ENCODE measurements at places on chromosomes 5 and 9.

- DNase-seq: no peak
Measured at GRCh38 chr5:56763182-56763581, 52.2 kb upstream of the MAP3K1 start.

DNA sequence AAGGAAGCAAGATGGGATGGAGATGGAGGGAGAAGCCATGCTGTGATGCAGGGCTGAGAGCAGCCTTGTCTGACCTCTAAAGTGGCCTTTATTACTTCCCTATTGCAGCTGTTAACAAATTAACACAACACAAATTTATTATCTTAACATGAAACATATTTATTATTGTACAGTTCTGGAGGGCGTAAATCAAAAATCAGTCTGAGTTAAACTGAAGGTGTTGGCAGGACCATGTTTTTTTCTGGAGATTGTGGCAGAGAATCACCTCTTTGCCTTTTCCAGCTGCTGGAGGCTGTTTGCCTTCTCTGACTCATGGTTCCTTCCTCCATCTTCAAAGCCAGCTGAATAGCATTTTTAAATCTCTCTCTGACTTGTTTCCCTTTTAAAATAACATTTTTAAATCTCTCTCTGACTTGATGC lies 7.2 kb upstream of the MCC start:
- DNase-seq: no peak

DNA sequence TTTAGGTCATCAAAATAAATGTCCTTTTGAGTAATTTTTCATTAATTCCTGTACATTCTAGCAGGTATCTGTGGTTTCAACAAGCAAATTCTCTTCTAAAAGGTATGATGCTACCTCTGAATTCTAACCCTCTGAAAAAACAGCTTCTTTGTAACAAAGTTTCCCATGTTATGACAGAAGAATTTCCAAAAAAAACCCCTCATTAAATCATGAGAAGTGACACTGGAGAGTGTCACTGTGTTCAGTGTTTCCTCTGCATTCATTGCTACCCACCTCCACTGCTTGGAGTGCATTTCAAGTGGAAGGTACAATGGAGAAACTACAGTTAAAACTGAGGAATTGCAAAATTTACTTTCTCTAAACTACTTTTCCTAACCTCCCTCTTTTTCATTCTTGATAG lies 10.1 kb downstream of the CDKN2A start:
- no peak for DNase-seq

- DNase-seq: no peak
Measured at GRCh38 chr5:102850503-102850902, 95.4 kb downstream of the PAM start.

- DNase-seq: no peak
Measured at GRCh38 chr9:128057724-128058409, 9.3 kb downstream of the NAIF1 start.

DNA sequence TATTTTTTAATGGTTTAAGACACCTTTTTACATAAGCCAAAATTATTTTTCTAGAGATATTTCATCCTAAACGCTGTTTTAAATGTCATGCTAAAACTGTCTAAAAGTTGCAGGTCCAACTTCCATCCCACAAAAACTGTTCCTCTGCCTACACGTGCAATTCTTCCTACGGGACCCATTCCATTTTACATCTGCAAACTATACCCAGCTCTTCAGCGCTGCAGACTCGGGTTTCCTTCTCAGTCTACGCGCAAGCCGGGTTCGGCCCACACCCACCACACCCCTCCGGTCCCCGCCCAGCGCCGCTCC lies 8.7 kb downstream of the RANBP6 start:
- DNase-seq: no peak

DNA sequence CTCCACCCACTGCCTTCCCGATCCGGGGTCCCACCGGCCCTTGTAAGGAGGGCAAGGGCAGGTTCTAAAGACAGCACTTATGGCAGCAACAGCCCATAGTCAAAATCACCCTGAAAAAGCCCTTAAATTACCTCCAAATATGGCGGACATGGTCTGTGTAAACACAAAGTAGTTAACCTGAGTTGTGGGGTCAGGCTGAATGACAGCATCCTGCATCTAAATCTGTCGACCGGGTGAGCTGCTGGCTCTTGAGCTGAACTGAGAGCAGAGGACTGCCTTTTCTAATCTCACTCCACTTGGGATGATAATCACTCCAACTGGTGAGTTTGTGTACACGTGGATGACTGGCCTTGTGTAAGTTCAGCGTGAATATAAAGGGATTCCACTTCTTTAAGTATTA lies 249.6 kb downstream of the DENND1A start:
- DNase-seq: no peak

DNA sequence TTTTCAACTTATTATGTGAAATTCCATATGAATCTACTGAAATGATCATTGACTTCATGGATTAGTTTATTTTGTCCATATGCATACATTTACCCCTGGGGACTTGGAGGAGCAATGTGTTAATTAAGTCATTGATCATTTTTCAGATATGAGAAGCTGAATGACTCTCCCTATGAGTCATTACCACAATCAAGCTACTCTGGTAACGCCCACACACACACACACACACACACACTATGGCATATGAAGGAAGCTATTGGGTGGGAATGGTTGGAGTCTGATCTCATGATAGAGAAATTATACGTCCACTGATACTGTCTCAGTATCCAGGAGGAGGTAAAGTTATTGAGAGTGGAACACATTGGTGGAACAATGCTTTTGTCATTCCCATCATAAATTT lies 528.9 kb downstream of the AGTPBP1 start:
- DNase-seq: no peak

DNA sequence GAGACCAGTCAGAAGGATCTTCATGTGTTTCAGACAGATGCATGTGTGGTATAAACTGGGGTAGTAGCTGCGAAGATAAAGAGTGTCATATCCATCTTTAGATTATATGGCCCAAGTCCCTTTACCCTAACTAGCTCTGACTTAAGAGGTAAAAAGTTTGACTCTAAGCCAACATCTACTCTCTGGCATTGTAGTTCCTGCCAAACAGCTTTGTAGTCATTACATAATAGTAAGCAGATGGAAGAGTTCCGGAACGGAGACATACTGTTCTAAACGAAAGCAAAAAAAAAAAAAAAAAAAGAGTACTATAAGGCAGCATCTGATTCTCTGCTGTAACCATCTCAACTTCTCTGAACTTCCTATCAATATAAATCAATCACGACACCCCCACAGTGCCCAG lies 48.8 kb downstream of the CEMIP2 start:
- DNase-seq: no peak

DNA sequence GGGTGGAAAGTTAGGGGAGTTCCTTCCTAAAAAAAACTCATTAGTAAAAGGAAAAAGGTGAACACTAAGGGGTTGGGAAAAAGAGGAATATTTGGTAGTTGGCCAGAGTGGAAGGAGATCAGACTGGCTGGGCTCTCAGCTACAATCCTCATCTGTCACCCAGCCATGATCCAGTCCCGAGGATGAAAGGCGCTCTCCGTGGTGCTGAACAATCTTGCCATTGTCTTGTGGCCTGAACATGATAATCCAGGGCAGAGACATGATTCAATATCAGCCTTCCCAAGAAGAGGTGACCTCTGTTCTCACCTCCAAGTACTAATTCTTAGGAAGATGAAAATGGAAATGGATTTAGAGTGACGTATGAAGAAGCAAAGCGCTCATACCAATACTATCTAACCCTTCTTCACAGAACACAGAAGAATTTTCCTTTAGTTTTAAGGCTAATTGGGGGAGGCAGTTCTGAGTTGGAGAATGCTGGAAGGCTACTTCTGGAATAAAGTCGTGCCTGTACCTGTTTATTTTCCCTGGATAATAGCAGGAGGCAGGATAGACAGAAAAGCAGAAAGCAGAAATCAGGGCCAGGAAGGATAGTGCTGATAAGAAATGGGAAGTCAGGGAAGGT lies 36.6 kb upstream of the MYORG start:
- DNase-seq: no peak

All from stimulated activated CD4-positive, alpha-beta T cell treated with anti-CD3 and anti-CD28 coated beads, Interleukin-1b, Interleukin-23, amount 100 ng/mL, for 1 hour (primary cell).